ENCODE measurements at places on chromosomes 7 and 10.

GRCh38 chr10:62083412-62084267, 182.1 kb downstream of the ARID5B start:
- DNase-seq = no peak

DNA sequence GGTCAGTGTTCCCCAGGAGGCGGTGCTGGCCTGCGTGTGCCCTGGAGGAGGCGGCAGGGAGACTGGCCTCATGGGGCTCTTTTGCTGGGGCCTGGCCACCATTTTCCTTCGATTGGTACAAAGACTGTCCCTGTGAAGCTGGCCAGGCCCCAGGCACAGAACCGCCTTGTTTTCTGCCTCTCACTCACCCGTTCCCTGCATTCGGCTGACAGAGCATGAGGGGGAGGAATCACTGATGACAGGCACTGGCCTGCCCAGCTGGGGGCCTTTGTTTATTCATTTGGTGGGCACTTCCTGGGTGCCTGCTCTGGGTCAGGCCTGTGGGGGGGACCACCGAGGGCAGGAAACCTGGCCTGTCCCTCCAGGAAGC, 139.2 kb downstream of the FAM53B start:
- no peak for DNase-seq

GRCh38 chr10:86402283-86402941, 35.8 kb upstream of the GRID1 start:
- DNase-seq = no peak

- no peak for DNase-seq
Measured at GRCh38 chr7:135327458-135327857, 93.8 kb downstream of the STRA8 start.

- no peak for DNase-seq
Measured at GRCh38 chr7:103632005-103632639, 186.1 kb upstream of the SLC26A5 start.

DNA sequence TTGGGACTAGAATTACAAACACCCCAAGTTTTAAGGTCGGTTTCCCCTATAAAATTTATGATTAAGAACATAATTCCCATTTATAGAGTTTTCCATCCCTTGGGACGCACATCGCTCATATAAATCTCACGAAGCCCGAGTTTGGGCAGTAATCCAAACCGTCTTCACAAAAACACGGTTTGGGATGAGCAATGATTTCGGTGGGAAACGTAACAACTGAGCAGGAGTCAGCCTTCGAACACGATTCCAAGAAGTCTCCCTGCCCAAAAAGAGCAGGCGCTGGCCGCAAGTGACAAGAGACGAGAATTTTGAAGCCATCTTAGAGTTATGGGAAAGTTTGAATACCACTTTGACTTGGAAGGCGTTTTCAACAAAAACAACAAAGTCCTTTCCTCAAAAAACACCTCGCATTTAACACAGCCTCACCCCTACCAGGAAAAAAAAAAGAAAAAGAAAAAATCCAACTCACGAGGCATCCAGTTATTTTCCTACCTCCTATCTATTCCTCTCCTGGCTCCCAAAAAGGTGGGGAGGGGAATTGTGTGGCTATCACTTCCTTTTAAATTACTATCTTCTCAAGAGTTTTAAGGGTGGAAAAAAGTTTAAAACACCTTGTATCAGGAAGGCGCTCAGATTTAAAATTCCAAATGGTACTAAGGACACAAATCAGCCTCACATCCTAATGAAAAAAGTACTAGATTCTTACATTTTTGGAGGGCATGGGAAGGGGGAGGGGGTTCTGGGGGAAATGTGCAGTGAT, 1.6 kb downstream of the SEPHS1 start:
- no peak for DNase-seq

DNA sequence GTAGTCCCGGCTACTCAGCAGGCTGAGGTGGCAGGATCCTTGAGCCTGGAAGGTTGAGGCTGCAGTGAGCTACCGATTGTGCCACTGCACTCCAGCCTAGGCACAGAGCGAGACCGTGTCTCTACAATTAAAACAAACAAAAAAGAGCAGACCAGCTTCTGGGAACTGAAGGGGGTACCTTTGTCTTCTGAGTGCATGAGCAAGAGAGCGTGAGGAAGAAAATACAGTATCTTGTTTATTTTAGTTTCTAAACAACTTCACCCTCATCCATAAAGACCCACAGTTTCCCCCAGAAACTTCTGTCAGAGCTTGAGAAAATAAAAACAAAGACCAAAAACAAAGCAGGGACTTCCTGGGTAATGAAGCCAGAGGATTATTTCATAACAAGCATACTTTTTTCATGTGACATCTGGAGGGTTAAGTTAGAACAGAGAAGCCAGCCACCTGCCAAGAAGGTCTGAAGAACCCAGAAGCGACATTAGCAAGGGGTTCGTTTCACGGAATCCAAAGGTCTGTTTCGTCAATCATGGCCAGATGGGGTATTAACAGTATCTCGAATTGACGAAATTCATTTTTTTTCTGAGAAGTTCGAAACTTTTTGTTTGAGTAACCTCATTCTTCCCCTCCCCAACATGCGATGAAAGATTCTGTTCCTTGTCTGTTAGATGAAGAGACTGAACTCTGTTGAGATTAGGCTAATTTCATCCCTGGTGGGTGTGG, 10.2 kb upstream of the IL2RA start:
- no peak for DNase-seq

DNA sequence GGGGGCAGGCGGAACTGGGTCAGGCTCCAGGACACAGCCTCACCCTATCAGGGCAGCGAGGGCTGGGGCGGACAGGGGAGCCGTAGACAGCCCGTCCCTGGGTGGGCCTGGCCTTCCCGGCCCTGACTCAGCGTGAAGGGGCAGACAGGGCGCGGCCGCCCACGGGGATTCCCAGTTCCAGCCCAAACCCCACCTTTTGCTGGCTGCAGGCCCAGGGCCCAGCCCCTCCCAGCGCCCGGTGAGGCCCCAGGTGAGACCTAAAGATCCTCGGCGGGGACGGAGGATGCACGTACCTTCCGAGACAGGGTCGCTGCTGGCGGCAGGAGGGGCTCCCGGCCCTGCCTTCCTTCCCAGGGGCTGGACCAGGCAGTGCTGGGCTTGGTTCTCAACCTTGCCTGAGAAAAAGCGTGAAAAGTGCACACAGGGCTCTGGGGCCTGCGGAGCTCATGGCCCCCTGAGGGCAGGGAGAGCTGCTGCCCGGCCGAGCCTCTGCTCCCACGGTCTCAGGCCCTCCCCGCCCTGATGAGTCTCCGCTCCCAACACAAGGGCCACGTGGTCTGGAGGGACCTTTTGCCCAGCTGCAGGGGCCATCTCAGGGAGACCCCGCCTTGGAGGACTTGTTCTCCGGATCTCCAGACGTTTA, 43.9 kb upstream of the DNAJB6 start:
- DNase-seq = no peak

DNA sequence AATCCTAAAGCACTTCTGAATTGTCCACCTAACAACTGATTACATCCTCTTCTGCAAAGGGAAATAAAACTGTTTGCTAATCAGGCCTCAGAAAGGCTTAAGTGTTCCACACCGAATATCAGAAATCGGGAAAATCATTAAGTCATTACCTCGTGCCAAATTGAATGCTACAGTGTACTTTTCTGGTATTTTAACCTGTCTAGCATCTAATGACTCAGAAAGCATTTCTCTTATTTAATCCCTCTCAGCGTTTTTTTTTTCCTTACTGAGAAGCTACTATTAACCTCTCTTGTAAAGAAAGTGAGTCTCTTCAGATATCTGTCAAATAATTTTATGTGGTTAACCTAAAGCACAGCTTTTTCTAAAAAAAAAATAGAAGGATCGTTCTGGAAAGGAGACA, 28.6 kb downstream of the VIM start:
- DNase-seq = no peak

DNA sequence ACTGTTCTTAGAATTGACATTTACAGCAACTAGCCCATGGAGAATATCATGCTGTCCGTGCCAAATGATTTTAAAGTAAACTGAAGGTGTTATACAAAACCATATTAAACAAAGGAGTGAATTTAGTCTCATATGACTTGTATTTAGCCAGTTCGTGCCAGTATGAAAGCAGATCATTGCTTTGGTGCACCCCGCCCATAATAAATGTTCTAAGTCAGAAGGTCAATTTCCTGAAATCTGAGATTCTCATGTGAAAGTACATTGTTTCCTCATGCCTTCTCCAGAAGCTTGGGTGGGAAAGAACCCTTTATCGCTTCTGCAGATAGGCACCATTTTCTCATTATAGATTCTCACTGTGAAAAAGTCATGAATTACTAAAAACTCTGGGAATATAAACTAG, 106.4 kb downstream of the CAMK1D start:
- DNase-seq = no peak

DNA sequence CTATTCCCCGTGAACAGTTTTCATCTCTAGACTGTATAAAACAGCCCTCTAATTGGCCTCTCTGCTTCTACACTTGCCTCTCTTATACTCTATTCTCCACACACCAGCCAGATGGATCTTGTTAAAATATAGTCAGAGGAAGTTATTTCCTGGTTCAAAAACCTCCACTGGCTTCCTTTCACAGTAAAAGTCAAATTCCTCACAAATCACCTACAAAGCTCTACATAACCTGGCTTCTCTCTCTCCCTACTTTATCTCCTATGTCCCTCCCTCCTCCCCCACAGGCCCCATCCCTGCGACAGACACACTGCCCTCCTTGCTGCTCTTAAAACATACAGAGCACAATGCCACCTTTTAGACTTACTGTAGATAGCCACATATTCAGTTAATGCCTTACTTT, 60.1 kb downstream of the TPK1 start:
- DNase-seq = no peak

DNA sequence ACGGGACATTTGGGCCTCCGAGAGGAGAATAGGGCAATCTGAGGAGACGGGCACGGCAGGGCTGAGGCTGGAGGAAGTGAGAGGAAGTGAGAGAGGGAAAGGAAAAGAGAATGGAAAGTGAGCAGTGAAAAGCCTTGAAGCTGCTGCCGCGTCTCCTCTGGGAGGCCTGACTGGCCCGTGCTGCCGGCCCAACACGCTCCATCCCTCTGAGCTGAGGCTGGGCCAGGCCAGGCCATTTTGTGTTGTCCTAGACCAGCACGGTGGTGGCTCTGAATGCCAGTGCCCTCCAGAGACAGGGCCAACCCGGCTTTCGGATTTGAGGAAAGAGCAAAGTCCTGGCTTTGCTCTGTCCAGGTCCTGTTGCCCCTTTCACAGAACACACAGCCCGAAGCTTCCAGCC, 361.1 kb upstream of the SHH start:
- DNase-seq = no peak

- DNase-seq = no peak
Measured at GRCh38 chr10:73182568-73182967, 14.6 kb downstream of the FAM149B1 start.

DNA sequence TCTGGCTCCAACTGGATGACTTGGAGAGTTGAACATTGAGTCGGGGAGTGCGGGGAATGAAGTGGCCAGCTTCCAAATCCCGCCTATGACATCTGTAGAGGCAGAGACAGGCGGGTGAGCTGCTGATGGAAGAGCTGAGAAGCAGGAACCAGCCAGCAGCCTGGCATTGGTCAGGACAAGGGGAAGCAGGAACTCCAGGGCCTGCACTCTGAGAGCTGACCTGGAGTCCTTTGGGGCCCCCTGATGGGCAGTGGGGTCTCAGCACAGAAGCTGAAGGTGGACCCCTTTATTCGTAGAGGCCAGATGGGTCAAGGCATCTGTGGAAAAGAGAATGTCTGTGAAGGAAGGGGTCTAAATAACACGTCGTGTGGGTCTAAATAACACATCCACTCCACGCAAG, 57.0 kb downstream of the SEC61G start:
- no peak for DNase-seq

- no peak for DNase-seq
Measured at GRCh38 chr7:141840708-141841107, 577 bp downstream of the PRSS37 start.

DNA sequence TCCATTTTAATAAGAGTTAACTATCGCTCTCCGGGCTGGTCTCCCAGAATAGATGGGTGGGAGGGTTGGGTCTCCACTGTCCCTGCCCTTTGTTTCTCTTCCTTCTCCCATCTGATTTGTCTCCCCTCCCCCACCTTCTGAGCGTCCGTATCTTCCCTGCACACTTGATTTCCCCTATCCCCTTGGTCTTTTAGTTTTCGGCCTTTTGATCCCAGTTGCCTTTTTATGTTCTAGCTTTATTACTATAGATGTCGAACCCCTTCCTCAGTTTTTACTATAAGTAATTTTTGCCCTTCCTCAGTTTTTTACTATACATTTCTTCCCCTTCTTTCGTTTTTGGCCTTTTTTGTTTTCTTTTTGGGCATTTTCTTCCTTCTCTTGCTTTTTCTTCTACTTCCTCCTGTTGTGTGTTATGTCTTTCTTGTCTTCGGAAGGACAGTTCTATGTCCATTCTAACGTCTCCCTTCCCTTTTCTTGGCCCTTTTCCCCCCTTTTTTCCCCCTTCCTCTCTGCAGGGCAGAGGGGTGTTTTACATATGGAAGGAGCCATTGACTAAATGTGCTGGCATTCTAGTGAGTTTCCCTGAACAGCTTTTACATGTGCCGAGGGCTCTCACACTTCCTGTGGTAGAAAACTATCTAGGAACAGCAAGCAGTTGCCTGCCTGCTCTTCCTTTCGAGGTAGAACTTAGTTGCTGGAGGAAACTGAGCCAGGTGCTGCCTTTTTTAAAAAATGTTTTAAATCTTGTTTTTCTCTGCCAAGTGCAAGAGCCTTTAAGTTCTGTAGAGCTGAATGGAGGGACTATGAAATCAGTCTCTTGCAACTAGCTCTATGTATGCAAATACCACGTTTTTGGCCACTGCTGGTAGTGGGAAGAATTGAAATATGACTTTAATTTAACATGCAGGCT, 2.8 kb downstream of the TET1 start:
- DNase-seq = no peak

DNA sequence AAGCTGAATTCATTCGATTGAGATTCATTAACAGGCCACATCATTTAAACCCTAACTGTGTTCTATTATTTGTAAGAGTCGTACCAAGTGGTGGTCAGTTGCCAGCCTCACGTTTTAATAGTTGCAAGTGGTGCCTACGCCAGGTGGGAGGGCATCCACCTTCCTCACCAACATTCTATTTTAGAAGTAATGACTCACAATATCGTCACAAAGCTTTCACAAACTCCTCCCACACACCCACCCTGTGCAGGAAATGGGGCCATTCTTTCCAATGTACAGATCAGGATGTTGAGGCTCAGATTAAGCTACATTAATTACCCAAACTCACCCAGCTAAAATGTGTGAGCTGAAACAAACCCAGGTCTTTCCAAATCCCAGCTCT, 77.3 kb upstream of the SAMD8 start:
- no peak for DNase-seq

GRCh38 chr10:90775351-90776028, 82.3 kb downstream of the HTR7 start:
- no peak for DNase-seq

DNA sequence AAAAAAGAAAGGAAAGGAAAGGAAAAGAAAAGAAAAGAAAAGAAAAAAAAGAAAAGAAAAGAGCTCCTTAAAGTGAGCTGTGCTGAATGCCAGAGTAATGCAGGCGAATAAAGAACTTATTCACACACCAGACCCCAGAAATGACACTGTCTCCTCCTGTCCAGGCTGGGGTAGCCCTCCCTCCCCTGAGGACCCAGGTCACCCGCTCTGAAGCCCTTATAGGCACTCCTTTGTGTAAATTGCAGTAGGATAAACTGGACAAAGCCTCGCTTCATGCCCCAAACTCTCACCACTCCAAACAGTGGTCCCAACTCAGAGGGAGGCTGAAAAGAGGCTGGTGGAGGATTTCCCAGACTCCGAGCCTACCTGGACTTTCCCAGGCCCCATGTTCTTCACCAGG, 46.3 kb downstream of the PKD1L1 start:
- no peak for DNase-seq

Data from CD4-positive, alpha-beta T cell treated with Interleukin-17A for 4 hours (primary cell).